ENCODE measurements at places on chromosomes 2 and 18.
A peak's percentile ranks its signal among the peaks of the same experiment; 100 is the strongest.

DNA sequence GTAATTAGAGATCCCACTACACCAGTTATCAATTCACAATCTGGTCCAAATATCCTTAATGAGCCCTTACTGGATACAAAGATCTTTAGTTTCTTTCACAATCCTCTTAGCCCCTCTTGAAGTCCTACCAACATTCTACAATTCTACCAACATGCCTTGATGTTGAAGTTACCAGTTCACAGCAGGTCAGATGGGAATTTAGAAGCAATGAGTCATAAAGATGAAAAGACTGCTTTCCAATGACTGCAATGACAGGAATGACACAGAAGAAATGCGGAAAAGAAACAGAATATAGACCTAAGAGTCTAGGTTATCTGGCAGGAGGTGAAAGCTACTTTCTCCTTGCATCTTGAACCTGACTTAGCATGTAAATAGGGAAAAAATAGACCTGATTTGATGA is 24.5 kb downstream of the RTTN start:
- no peak for DNase-seq

DNA sequence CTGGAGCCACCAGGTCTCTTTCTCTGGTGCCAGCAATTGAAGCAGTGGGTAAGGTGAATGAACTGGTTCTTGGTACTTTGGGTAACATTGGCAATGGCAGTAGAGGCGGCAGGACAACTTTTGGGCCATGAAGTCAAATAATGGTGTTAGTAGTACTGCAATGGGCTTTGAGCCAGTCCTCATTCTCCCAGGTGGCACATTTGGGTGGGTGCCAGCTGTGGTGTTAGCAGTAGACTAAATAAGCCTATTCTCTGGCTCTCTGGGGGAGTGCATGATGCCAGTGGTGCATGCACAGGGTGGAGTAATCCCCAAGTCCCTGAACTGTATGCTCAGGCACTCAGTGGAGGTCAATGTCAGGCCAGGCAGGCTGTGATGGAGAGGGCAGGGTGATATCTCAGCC is 120.2 kb upstream of the LRRTM4 start:
- no peak for DNase-seq

- no peak for DNase-seq
These were observed 5.1 kb upstream of the CALCRL start for GRCh38 chr2:187453078-187453641.

DNA sequence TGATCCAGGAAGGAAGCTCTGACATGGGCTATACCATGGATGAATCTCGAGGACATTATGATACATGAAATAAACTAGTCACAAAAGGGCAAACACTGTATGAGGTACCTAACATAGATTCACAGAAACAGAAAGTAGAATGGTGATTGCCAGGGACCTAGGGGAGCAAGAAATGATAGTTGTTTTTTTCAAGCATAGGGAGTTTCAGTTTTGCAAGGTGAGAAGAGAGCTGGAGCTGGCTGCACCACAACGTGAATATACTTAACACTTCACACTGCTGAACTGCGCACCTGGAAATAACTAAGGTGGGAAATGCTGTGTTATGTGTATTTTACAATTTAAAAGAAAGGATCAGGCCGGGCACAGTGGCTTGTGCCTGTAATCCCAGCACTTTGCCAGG is 13.2 kb upstream of the AGAP1 start:
- DNase-seq = no peak

DNA sequence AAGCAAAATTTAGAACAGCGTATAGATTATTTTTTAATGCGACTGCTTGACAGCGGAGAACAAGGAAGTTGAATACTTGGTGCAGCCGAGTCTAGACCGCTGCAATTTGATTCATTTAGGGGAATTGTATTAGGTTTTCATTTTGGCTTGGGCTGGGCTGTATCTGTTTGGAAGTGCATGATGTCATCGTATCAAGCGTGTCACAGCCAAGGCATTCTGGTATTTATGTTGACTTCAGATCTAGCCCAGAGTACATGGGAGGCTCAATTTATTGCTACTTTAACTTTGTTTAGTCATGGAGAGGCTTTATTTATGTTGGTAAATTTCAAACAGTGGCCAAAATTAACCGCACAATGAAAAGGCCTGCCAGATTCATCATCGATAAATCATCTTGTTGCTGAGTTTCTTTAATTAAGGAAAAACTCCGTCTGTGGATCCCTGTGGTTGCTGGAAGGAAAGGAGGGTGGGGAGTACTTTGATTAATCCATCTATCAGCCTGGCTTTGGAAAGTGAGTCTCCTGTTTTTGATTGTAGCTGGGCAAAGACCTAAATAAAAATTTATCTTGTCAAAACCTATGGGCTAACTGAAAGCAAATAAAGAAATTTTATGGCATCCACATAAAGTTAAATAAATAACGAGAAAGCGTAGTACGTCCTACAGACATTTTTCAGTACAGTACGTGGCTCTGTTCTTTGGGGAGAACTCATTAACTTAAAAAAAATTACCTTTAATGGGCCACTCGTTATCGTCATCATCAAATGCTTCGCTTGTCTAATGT is 230.4 kb upstream of the SPRED2 start:
- DNase-seq = no peak

- no peak for DNase-seq
These were observed 15.4 kb downstream of the GREB1L start for GRCh38 chr18:21257386-21257785.

DNA sequence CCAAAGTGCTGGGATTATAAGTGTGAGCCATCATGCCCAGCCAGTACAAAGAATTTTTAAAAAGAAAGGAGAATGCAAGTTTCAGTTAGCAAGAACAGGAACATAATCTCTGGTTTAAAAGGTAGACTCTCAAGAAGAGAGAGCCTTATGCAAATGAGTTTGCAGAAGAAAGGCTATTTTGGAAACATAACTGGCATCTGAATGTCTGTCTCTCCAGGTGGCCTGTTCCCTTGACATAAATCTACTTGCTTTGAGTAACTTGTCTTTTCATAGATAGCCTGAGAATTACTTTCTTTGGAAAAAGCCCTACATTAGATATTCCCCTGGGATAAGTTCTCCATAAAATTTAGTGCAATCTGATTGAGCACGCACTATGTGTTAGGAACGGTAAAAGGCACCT is 109.6 kb downstream of the ICOS start:
- no peak for DNase-seq

DNA sequence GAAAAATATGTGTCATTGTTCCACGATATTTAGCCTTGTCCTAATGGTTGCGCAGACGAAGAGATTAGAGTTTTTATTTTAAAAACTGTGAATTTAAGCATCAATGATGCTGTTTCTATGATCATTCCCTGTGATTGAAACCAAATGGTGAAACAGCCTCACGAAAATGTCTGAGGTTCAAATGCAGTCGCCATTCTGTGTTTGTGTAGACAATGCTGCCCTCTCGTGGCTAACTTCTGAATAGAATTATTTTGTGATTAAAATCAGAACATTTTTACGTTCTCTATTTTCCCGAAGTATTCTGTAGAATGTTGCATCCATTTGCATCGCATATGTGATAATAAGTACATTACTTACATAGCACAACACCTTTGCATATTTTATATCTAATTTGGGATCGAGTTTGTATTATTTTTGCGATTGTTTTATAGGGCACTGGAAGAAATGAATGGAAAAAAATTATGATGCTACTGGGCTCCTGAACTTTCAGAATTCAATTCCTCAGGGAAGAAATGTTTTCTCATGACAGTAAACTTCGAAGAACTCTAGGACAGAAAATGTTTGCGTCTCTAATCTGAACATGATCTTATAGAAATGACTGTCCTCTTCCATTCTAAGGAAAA is 54.8 kb upstream of the CREB1 start:
- peak; percentile 16 for DNase-seq

DNA sequence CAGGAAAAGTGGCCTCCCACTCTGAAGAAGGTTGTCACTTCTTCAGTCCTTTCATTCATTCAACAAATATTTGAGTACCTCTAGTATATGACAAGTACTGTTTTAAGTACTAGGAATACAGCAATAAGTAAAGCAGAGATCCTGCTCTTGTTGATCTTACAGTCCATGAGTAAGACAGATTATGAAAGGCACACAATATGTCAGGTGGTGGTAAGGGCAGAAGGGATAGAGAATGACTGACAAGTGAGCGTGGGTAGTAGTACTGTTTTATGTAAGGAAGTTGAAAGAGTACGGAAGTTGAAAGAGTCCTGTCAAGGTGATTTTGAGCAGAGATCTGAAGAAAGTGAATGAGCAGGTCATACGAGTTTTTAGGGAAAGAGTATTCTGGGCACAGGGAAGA is 111.3 kb downstream of the GALNT1 start:
- DNase-seq = no peak

GRCh38 chr2:169343202-169343601 is 19.1 kb downstream of the LRP2 start:
- DNase-seq = no peak

DNA sequence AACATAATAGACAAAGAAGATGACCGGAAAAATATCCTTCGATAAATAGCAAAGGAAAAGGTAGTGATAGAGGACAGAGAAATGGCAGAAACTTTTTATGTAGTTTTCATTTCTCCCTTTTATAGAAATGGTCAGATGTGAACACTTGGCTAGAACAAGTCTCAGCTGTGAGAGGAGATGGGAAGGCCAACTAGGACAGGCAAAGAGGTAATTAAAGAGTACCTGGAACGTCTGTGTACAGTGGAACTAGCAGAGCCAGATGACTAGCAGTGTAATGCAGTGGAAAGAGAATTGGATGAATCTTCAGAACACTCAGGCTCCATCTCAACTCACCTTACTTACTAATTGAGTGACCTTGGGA is 69.2 kb downstream of the NABP1 start:
- DNase-seq = no peak

DNA sequence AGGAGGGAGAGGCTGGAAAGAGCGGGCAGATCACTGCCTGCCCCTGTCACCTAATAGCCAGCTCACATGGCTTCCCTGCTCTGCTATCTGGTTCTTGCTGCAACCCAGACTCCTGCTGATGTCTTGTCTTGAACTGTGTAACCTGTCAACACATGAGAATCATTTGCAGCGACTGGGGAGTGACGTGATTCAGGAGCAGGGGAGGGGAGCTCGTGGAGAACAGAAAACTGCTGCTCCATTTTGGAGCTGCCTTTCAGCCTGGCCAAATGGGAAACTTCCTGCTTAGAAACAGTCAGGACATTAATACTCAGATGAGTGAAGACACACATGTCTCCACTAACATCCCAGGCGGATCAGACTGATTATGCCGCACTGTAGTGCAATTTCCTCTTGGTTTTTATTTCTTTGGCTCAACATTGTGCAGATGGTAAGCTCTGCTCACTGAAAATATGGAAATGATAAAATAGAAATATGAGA is 38.1 kb downstream of the RPL37A start:
- DNase-seq = no peak

GRCh38 chr2:39778233-39778632 is 825 bp downstream of the THUMPD2 start:
- no peak for DNase-seq

DNA sequence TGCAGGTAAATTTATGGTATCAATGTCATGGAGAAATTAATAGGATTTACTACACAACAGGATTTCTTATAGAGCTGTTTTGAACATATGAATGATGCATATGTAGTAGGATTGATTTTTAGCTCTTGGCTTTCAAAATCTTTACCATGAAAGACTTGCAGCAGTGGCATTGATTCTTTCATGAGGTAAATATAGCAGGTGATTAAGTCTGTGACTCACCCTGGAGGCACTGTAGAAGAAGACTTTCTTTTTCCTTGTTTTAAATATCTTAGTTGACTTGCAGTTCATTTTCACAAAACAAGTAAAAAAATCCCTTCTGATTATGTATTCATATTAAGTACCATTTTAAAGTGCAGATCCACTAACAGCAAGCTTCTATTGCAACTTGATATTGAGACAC is 463.0 kb downstream of the FBXO15 start:
- no peak for DNase-seq
